D721Med (cell line): ENCODE measurements at places on chromosomes 16 and 17.

DNA sequence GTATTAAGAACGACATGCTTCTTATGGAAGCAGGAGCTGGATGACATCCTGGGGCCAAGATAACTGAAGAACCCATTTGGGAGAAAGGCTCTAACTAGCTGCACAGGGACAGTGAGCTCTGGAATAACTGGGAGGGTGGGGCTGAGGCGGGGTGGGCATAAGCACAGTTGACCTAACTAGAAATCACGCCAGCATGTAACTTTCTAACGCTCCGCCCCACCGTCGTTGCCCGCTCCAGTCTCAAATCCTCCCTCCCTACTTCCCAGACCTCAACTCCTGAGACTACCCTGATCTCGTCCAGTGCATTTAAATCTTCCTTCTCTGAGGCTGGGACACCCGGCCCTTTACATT, 436 bp downstream of the PHB1 start:
- no peak for DNase-seq

DNA sequence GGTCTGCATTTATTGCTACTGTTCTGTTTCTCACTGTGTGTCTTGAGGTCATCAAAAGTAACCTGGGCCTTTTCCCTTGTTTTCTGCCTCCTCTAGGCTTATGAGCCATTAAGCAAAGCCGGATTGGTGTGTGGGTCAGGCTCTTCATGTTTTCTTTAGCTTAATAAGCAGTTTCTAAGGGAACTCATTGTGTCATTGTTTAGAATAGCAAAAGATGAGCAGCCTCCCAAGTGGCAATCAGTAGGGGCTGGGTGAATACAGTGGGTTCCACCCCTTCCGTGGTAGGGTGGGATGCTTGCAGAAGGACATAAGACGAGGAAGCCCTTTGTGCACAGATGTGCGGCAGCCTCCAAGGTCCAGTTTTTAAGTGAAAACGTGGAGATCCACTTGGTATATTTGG, 34.5 kb downstream of the ABCC1 start:
- no peak for DNase-seq

- DNase-seq: no peak
Measured at GRCh38 chr16:66004699-66005098, 361.8 kb upstream of the CDH5 start.

DNA sequence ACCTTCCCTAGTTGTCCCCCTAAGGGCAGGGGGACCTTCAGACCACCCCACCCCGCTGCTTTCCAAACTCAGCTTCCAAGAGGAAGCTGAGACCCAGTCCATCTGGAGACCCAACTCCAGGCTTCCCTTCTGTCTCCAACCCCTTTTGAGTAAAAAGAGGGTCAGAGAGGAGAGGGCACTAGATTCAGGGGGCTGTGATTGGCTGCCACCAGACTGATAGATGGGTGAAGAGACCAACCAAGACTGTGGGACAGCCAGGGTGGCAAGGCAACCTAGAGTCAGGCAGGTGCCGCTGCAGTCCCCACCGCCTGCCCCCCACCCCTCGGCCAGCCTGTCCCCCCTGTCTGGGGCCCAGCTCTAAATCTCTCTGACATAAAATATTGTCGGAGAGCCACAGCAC, 92.5 kb downstream of the SDK2 start:
- no peak for DNase-seq

GRCh38 chr17:75552425-75553294, 27.2 kb downstream of the LLGL2 start:
- DNase-seq: no peak

- no peak for DNase-seq
Measured at GRCh38 chr16:61792194-61792909, 243.9 kb downstream of the CDH8 start.

GRCh38 chr17:1186214-1186820, 6.5 kb upstream of the ABR start:
- DNase-seq: no peak

DNA sequence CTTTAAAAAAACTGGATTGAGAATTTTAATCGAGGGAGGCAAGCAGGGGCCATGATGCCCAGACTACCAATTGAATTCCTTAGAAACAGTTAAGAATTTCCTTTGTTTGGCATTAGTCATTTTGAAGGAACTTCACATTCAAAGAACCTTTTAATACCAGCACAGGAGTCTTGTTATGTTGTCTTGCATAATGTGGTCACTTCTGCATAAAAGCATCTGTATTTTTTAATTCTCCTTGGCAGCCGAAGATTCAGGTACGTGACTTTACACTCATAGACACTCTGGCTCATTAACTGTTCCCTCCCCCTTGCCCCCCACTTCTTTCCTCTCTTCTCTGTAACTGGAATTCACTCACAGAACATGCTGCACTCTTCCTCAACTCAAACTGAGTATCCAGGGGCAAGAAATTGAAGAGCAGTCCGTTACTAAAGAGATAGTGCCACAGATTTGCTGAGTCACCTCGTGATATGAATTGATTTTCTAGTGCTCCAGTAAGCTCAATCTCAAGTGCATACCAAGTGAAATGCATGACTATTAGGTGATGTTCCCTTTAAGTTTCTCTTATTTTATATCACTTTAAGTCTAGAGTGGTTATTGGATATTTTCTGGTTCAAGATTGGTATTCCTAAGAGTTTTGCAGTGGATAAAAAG, 572.2 kb upstream of the SOX9 start:
- no peak for DNase-seq

DNA sequence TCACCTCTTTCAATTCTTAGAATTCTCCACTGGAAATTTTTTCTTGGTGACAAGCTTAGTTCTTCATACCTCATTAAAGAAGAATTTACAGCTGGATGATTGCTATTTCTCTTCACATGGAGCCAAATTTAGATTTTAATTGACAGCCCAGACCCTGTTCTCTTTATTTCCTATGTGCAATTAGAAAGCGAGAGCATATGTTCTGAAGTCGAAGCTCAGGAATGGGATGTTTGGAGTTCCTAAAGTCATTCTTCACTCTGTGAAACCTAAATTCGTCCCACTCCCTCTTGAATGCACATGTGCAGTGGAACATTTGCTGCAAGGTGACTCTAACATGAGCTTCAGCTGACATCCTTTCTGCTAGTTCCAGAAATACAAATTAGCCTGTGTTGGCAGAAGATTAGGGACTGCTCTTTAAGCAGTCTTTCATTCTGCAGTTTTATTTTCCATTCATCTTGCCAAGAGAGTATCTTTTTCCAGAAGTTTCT, 129.3 kb upstream of the KCNJ16 start:
- no peak for DNase-seq

- no peak for DNase-seq
Measured at GRCh38 chr16:2238838-2239675, 2.8 kb downstream of the DNASE1L2 start.

DNA sequence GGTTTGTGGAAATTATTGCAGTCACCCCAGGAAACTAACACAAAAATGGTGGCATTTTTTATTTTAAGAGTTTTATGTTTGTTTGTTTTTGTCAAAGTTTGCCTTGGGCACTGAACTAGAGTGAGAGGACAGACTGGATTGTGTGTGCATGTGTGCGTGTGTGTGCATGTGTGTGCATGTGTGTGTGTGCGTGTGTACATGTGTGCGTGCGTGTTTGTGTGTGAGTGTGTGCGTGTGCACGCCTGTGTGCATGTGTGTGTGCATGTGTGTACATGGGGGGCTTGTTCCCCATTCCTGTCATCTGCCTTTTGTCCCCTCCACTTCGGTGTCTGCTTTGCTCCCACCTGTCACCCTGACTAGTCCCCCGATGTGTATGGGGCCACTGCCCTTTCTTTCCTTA, 32.5 kb downstream of the MGAT5B start:
- DNase-seq: no peak

DNA sequence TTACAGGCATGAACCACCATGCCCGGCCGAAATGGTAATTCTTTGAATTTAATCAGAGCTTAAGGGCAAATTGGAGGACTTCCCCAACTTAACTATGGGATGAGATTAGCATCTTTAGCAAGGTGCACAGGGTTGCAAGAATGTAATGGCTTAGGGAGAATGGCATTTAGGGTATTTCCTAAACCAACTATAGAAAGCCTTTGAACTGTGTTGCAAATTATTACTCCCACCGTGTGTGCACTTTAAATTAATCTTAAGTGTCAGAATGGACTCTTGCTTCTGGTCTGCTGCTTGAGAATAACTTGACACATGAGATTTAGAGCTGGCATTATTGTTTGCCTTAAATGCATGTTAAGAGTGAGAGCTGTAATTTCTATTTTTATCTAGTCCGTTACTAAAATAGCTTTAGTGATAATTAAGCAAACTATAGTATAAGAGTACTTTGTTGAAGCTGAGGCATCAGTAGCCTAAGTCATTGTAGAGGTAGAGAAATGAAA, 59.8 kb downstream of the TUBD1 start:
- DNase-seq: no peak

- DNase-seq: no peak
Measured at GRCh38 chr16:80016731-80017326, 416.3 kb upstream of the MAF start.

DNA sequence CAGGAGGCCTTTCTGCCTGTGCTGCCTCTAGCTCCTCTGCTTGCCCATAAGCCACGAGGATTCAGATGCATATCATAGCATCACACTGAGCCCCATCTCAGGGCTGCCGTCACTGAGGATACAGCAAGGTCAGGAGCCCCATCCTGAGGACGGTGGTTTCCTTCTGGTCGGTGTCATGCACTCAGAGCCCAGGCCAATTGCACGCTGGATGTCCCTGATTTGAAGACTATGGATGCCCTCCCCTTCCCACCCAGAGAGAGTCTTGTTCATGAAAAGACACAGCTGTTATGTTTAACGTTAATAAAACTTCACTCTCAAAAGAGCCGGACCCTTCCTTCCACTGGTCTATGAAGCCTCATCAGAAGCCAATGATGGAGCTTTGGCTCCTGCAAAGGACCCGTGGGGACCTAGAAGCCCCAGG, 19.9 kb downstream of the COTL1 start:
- DNase-seq: no peak

DNA sequence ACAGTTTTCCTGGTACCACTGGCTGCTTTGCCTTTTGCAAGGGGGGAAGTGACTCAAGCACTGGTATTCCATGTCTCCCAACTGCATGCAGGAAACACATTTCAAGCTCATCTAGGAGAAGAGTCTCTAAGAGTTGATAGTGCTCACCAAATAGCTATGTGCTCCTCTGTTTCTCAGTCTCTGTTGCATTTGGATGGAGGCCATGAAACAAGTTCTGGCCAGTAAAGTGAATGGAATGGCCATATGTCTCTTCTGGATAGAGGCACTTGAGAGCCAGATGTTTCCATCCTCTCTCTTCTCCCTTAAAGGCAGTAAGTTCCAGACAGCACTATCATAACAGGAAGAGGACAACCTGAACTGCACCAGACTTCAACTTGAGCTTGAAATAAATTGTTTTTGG, 60.6 kb downstream of the C16orf82 start:
- DNase-seq: no peak

DNA sequence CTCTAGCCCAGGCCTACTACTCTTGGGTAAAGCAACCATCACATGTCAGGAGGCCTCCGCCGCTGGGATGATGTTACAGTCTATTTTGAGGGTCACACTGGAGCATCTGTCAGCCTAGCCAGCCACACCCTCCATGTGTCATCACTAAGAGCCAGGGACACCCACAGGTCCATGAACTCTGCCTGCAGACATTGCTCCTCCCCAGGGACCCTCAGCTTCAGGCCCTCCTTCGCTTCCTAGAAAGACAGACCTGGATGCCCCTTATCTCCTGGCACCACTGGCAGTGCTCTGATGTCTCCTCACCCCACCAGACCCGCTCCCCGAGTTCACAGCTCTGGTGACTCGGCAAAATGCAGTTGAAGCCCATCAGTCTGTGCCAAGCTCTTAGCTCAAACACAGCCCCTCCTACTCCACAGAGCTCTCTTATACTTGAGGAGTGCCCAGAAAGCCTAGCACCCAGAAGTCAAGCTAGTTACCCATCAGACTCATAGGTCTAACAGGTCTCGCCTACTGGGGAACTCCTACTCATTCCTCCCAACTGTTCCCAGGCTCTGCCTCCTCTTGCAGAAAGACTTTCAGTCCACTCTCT, 5.9 kb downstream of the RANBP10 start:
- no peak for DNase-seq

- DNase-seq: no peak
Measured at GRCh38 chr16:31427441-31428278, 500 bp downstream of the COX6A2 start.

DNA sequence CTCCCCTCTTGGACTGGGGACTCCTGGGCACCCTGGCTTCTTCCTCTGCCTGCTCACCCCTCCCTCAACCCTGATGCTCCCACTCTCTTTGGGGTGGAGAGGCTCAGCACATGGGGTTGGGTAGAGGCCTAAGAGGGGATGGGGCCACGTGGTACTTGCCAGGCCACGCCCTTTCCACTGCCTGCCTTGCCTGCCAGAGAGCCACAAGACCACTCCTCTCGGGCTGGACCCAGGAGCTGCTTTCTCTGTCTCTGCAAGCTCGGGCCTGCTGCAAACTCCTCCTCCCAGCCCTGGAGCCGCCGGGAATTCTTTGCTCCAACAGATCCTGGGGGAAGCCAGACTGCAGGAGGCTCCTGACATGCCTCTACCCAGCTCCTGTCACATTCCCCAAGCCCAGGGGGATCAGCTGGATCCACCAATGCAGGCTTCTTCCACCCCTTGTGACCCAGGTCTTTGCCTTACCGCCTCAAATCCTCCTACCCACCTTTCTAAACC, 11.8 kb downstream of the DLX4 start:
- no peak for DNase-seq

DNA sequence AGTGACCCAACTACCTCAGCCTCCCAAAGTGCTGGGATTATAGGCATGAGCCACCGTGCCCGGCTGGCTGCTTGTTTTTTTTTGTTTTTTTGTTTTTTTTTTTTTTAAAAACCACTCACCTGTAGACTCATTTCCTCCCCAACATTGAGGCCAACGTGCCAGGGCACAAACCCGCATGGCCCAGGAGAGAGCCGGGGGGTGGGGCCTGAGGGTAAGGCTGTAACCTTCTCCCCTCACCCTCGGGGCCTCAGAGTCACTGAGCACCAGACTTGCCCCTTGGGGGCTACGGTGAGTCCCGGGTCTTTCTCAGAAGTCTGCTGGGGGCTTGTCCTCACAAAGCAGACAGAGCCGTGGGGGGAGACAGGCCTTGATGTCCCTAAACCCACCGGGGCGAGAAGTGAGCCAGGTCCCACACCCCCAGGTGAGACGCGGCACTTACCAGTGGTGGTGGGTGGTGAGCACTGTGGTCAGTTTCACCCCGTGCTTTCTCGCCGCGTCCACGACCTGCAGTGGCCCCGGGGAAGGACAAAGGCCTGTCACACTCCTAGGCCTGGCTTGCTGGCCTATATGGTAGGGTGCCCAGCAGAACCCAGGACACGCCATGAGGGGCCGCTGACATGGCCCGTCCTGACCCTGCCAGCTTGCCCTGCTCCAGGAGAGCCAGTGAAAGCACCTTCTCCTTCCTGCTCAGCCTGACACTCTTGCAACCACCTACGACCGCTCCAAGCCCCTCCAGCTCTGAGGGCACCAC, 4.6 kb downstream of the HAGH start:
- DNase-seq: no peak

GRCh38 chr16:57430955-57431354, 16.2 kb downstream of the CIAPIN1 start:
- no peak for DNase-seq

GRCh38 chr16:26952411-26952810, 114.3 kb upstream of the C16orf82 start:
- no peak for DNase-seq

GRCh38 chr17:60730273-60730672, 52.6 kb downstream of the BCAS3 start:
- no peak for DNase-seq
